ENCODE measurements at places on chromosomes 1 and 21.
A peak's percentile ranks its signal among the peaks of the same experiment; 100 is the strongest.

GRCh38 chr1:208174731-208175507 is 69.3 kb downstream of the PLXNA2 start:
- DNase-seq, result peak; percentile 65

DNA sequence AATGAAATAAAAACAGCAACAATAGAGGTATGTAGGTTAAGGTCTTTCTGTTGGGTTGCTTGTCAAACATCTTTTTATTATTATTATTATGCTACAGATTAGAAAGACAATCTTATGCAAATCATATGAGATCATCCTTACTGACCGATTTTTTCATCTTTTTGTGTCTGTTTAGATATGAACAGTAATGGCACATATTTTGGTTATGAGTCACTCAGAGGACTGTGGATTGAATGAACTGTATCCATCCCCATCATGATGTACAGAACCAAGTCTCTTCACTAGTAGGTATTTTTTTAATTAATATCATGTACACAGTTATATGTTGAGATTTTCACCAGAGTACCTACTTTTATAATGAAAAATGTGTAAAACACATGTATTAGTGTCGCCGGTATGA is 159.1 kb downstream of the CHRM3 start:
- DNase-seq, result no peak

GRCh38 chr21:36145259-36145658 is 10.4 kb downstream of the CBR3 start:
- DNase-seq, result no peak

DNA sequence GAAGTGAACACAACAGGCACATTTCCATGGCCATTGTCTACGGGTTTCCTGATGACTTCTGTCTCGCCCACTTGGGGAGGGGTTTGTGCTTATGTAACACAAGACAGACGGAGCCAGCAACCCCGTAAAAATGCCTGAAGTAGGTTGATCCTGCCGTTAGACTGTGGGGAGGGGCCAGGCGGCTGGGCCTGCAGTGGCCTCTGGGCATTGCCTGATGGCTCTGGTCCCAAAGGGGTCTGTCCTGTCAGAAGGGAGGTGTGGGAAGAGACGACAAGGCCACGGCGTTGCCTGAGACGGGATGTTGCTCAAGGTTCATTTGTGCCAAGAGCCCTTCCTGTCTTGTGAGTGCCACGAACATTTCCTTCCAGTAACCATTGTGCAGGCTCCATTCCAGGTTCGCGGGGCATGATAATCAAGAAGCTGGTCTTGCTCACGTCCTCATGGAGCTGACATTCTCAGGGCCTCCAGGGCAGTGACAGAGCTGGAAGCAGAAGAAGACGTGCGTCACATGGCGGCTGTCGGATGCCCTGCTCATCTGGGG is 44.7 kb downstream of the ABCG1 start:
- DNase-seq, result no peak

DNA sequence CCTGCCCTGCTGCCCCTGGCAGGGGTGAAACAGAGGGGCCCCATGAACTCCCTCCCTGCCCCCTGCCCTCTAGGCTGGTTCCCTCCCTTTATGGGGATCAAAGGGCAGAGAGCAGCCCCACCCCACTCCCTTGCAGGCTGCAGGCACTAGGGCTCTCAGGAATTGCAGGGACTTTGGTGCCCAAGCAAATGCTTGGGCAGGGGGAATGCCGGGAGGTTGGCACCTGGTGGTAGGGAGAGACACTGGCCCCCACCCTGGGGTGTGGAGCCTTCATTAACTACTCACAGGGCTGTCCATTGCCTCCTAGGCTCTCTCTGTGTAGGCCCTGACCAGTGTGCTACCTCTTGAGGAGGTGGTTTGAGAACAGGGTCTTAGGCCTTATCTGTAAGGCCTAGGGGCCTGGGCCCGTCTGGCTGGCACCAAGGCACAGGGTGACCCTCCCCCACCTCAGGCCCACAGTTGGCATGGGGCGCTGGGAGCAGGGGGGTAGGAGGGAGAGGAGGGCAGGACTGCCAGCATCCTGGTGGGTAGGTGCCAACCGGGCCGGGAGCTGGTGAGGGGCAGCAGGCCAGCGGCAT is 4.7 kb downstream of the ZBTB7B start:
- DNase-seq, result no peak

DNA sequence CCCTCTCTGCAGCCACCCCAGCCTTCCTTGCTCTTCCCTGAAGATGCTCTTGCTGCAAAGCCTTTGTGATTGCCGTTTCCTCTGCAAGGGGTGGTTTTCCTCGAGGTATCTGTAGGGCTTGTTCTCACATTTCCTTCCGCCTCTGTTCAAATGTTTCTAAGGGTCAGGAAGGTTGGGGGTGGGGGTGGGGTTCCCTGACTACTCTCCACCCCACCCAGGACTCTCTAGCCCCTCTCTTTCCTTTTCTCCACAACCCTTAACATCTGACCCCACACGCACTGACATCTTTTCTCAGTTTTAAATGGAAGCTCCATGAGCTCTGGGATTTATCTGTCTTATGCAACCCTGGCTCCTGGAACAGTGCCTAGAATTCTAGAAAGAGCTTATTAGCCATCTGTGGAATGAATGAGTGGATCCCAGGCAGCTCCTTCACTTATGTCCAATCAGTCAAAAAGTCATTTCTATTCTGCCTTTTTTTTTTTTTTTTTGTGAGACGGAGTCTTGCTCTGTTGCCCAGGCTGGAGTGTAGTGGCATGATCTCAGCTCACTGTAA is 27.3 kb upstream of the ZNF362 start:
- DNase-seq, result peak; percentile 79

DNA sequence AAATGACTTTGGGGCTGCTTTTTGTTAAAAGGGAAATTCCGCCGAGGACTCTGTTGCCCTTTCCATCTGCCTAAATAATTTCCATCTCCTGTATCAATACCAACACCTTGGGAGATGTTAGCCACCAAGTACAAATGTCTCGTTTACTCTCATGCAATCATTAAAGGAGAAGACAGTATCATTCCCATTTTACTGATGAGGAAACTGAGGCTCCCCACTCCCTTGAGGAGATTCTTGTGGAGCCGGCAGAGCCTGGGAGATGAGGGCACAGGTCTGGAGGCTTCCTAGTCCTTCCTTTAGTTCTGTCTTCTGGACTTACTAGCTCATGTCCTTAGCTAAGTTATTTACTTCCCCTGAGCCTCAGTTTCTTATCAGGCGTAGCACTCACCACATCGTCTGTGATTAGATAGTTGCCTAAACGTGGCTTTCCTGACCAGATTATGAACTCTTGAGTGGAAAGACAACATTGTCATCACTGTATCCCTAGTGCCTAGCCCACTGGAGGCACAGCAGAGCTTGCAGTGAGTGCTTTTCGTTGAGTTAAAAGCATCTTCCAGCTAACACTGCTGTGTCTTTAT is 81.6 kb downstream of the ADSS2 start:
- no peak for DNase-seq
